Fibroblast of mammary gland (primary cell): ENCODE measurements at places on chromosomes 12 and 14.

GRCh38 chr12:6281081-6281809 lies 29.2 kb upstream of the PLEKHG6 start:
- DNase-seq: no peak

GRCh38 chr14:61516964-61517653 lies 178.2 kb upstream of the HIF1A start:
- DNase-seq: peak; percentile 77

DNA sequence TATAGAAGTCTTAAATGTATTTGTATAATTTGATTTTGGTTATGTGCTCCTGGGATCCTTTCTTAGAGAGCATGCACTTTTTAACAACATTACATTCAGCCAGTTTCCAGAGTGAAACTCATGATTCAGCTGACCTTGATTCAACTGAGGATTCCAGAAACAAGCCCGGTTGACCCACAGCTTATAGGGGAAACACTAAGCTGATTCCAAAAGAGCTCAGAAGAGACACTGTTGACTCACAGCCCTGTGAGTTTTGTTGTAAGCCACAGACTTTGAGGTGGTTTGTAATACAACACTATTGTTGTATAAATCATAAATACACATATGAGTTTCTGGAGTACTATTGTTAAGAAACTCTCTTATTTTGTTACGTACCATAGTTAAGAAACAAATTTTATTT lies 133.8 kb upstream of the MGAT4C start:
- peak; percentile 2 for DNase-seq

- peak; percentile 60 for DNase-seq
Measured at GRCh38 chr14:89221109-89221810, 195.8 kb downstream of the FOXN3 start.

- peak; percentile 70 for DNase-seq
Measured at GRCh38 chr14:100297320-100298300, 8.6 kb downstream of the SLC25A29 start.

DNA sequence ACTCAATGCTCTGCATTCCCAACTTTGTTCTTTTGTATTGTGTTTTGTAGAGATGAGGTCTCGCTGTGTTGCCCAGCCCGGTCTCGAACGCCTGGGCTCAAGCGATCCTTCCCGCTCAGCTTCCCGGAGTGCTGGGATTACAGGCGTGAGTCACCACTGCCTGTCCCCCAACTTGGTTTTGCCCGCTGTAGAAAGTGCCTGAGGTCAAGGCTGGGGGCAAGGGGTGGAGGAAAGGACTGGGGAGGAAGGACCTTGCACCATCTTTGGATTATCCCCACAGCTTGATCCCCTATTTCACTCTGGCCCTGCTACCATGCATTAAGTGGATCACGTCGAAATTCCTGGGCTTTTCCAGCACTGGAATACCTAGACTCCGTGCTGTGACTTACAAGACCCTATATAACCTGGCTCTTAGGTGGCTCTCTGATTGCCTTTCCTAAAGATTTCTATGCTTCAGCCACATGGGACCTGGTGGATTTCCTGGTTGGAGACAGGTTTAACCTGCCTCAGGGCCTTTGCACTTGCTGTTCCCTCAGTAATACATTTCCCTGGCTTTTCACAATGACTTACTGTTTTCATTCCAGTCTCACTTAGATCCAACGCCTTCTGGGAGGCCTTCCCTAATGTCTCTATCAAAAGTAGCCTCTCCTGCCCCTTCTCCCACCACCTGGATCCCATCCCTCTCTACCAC lies 608 bp upstream of the PIANP start:
- DNase-seq: no peak

GRCh38 chr12:53652366-53652765 lies 23.5 kb downstream of the ATP5MC2 start:
- no peak for DNase-seq

- DNase-seq: no peak
Measured at GRCh38 chr12:38721611-38722252, 183.7 kb downstream of the CPNE8 start.

DNA sequence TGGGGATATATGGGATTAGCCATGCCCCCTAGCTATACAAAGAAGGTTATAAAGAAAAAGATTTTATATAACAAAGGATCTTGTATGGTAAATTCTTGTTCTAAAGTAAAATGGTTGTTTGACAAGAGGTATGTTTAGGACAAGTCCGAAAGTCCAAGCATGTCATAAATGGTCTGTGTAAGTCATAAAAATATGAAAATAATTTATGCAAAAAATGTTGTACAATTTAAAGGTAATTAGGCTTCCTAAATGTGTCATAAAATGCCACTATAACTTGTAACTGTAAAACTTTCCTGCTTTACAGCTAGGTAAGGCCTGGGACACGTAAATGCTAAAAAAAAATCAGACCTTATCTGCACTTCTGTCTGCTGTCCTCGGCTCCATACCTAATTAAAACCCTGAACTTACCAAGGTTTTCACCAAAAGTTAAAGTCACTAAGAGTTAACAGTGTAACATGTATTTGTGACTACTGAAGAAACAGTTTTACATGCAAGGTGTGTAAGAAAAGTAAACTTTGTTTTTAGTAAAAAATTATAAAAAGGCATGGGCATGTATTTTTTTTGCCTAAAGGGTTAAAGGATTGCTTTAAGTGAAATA lies 110.0 kb upstream of the RESF1 start:
- DNase-seq: peak; percentile 42

- DNase-seq: no peak
Measured at GRCh38 chr12:53048033-53048779, 1.7 kb upstream of the TNS2 start.

DNA sequence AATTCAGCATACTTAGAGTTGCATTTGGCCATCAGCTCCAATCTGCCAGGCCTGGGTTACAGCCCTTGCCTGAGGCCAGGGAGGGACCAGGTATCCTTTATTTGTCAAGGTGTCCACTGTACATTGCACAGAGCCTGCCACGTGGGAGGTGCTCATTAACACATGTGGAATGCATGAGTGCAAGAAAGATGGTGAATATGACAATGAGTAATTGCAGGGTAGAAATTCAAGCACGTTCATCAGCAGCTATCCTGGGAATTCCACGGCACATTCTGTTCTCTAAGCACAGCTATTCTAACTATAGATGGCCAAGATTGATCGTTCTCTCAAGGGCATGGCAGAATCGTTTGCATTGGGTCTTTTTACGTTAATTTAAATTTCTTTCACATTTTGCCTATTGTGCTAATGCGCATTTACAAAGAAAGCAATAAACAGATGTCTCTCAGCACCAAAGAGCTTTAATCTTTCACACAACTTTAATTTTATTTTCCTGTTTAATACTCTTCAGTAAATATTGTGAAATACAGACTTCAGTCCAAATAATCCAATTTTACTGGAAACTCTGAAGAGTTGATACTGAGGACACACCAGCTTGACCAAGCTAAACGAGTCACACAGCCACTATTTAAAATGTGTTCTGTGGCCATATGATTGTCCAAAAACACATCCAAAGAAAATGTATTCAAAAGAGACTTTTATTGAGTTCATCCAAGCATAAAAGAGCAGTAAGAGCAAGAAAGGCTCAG lies 1025.7 kb upstream of the TMEM132C start:
- peak; percentile 89 for DNase-seq

DNA sequence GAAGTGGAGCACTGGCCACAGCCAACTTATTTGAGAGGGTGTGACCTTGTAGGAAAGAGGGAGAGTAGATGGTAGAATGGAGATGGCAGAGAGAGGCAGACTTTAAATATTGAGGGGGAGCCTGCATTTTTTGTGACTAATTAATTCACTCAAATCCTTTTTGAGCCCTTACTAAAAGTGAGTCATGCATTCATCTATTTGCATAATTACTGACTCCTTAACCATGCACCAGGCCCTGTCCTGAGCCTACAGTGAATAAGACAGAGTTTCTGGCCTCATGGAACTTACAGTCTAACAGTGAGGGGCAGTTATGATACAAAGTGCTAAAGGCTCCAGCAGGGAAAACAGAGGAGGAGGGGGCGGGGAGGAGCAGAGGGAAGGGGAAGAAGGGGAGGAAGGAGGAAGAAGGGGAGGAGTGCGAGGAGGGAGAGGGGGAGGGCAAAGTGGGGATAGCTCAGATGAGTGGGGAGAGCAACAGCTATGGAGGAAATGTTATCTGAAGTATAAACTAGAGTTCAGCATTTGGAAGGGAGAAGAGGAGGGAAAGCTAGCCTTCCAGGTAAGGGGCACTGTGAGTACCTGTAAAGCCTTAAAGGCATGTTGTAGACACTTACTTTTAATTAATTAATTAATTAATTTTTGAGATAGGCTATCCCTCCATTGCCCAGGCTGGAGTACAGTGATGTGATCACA lies 7.5 kb upstream of the CTDSP2 start:
- DNase-seq: no peak

GRCh38 chr12:82931349-82932116 lies 244.8 kb downstream of the TMTC2 start:
- DNase-seq: no peak

DNA sequence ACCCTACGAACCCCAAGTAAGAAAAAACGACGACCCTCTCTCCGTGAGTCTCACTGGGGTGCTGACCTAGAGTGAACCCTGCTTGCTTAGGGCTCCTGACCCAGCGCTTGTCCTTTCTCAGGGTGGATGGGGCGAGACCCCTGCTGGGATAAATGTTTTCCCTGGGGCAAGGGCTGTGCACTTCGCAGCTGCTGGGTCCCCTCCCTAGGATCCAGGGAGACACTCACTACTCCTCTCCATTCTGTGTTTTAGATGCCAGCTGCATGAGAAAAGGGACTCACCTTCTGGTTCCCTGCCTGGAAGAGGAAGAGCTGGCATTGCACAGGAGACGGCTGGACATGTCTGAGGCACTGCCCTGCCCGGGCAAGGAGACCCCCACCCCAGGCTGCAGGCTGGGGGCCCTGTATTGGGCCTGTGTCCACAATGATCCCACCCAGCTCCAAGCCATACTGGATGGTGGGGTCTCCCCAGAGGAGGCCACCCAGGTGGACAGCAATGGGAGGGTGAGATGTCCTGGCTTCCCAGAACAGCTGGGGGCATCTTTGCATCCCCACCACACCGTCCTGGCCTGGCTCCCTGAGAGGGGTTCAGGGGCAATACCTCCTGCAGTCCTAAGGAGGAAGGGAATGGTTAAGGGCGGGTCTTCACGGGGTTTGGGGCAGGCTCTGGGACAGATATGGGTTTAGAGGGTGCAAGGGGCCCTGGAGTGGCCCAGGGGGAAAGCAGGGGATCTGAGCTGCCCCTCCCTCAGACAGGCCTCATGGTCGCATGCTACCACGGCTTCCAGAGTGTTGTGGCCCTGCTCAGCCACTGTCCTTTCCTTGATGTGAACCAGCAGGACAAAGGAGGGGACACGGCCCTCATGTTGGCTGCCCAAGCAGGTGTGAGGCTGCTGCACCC lies 663 bp downstream of the ANKRD33 start:
- no peak for DNase-seq

GRCh38 chr12:24574538-24574937 lies 374.4 kb downstream of the BCAT1 start:
- no peak for DNase-seq

DNA sequence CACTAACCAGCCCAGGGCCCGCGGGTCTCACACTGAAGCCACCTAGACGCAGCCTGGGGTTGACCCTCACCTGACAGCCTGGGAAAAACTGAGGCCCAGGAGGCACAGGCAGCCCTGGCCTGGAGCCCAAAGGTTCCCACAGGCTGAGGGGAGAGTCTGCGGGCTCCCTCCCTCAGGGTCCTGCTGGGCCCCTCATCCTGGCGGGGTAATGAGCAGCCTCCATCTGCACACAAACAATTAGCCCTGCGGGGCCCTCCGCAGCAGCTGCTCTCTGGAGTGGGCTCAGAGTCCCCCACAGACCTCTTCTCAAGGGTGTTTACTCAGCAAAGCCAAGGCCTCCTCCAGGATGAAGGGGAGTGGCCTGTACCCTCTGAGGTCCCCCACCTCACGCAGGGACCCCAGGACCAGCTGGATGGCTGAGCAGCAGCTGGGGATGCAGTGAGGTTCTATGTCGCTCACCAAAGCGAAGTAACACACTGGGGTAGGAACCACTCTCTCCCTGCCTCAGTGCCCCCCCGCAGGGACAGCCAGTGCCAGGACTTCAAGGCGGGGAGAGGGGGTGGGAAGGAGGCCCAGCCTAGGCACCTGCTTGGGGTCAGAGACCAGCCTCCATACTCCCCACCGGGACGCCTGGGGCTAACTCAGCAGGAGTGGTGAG lies 7.3 kb downstream of the AKT1 start:
- no peak for DNase-seq

DNA sequence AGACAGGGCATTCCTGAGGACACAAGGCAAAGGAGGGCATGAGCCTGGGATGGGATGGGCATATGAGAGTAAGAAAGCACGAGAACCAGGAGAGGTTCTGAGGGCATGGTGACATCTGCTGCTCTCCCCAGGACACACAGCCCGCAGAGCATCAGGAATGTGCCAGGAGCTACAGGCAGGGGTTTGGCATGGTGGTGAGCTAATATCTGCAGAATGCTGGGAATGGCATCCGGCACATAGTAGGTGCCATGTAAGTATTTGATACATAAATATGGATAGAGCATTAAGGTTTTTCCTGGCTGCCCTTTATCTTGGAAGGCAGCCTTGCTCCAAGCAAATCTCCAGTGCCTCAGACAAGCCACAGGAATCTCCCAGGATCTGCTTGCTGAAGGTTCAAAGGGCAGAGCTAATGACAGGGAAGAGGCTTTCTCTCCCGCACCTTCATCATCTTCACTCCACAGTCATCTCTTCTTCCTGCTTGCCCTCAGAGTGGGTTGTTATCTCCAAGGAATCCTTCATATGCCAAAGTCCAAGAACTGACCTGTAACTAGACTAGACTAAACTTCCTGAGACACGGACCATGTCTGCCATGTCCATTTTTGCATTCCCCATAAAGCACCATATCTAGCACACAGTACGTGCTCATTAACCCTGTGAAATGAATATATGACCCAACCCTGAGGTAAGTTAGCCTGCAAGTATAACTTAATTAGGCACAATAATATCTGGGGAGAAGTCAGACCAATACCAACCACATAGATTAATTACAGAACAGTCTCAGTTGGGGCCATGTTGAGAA lies 62.0 kb upstream of the SCN8A start:
- no peak for DNase-seq

- no peak for DNase-seq
Measured at GRCh38 chr14:23675906-23676305, 39.7 kb downstream of the DHRS2 start.

DNA sequence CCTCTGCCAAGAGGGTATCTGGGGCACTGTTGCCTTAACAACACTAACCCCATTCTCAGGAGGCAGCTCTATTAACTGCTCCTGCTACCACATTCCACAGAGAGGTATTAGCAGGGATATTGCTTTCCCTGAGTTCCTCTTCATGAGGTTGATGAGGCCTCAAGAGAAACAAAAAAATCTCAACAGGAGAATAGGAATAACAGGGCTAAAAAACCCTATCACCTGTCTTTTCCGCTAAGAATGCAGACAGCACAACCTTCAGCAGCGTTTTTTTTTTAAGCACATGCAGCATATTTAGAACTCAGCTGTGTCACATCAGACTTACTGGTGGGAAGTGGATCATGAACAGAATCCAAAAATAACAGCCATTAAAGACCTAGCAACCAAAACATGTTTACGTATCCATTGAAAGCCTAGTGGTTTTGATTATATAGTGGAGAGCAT lies 29.2 kb downstream of the ATF7 start:
- DNase-seq: peak; percentile 69

- peak; percentile 93 for DNase-seq
Measured at GRCh38 chr12:108804271-108804953, 53.0 kb downstream of the SSH1 start.

- DNase-seq: no peak
Measured at GRCh38 chr14:94290197-94290596, 2.9 kb downstream of the SERPINA10 start.
